Sigmoid colon (tissue), 7 donors: ENCODE measurements at places on chromosomes 4 and X. TPM values are rescaled to one million over a fixed set of nuclear protein-coding genes. Genes with fewer than 3 reads are reported as not detected.

SORBS2 gene
- 889 TPM for total RNA-seq

TENM3 gene
- 28.8 TPM for total RNA-seq

RHOXF2B gene
- not detected for total RNA-seq

GCNA gene
- total RNA-seq = 5.0 TPM

DMRTC1 gene
- total RNA-seq = not detected

HPSE gene
- 0.55 TPM for total RNA-seq

GLRA3 gene
- under 0.01 TPM for total RNA-seq

CETN2 gene
- 46.5 TPM for total RNA-seq

SLITRK2 gene
- total RNA-seq = 0.28 TPM
